Stimulated activated CD8-positive, alpha-beta memory T cell treated with anti-CD3 and anti-CD28 coated beads, Interleukin-15, amount 100 ng/mL, for 48 hours (primary cell): ENCODE measurements at places on chromosomes 5 and 9.

DNA sequence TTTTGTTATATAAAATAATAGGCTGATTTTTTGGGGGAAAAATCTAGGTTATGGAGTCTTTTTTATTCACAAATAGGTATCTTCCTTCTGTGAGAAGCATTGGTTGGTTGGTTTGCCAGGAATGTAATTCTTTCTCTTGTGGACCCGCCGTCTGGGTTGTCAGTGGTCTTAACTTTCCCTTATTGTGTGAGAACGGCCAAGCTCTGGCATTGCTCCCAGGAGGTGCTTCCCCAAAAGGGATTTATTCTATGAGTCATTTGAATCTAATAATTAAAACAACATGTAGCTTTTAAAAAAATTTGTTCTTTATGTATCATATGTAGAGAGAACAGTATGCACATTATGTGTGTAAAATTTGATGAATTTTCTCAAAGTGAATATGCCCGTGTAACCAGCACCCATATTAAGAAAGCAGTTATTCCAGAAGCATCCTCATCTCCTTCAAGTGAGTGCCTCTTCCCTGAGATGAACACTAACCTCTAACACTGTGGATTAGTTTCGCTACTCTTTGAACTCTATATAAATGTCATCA, 114.4 kb downstream of the MAST4 start:
- no peak for DNase-seq

DNA sequence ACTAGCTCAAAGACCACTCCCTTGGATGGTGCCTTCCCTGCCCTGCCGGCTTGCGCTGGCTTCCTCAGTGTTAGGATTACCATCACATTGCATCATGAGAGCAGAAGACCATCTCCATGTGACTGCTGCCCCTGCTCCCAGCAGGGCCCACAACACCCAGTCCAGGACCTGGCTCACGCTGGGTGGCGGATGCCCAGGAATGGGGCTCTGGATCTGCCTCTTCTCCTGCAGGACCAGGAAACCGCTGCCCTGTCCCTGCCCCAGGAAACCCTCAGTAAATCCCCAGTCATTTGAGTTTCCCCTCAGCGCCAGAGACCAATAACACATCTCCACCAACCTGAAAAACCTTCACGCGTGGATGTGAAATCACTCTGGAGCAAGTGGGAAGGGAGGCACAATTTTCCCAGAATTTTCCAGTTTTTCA, 3.3 kb upstream of the RNF44 start:
- no peak for DNase-seq

- DNase-seq: no peak
Observed at GRCh38 chr9:16412740-16413139, 457.7 kb downstream of the BNC2 start.

GRCh38 chr9:84822589-84823233, 153.2 kb downstream of the NTRK2 start:
- DNase-seq: no peak

- DNase-seq: no peak
Observed at GRCh38 chr5:131514316-131515283, 120.4 kb downstream of the RAPGEF6 start.

- no peak for DNase-seq
Observed at GRCh38 chr9:130298662-130299279, 33.2 kb downstream of the HMCN2 start.

DNA sequence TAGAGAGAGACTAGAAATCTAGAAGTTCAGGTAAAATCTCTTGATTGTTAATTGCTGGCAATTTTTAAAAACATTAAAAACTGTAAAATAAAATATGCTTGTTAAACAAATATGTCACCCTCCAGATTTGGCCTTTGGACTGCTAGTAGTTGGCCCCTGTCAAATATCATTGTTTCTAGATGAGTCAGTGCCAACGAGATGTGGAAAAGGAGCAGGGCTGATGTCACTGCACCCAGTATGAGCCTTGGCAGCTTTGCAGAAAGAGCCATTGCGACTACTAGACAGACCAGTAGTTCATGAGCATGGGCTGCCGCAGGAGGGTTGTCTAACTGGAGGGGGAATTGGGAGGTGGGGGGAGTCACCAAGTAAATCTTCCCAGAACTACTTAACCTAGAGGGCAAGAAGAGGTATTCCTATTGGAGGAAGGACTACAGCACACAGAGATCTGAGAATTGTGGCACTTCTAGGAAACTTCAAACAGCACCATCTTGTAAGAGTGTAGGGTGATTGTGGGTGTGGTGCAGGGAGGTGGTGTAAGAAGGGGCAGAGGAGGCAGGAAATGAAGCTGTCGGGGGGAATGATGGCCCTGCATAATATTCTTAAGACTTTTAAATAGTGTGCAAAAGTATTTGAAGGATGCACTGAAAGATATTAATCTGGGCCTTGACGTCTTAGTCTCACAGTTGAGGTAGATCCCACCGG, 7.1 kb upstream of the DOCK2 start:
- DNase-seq: no peak

DNA sequence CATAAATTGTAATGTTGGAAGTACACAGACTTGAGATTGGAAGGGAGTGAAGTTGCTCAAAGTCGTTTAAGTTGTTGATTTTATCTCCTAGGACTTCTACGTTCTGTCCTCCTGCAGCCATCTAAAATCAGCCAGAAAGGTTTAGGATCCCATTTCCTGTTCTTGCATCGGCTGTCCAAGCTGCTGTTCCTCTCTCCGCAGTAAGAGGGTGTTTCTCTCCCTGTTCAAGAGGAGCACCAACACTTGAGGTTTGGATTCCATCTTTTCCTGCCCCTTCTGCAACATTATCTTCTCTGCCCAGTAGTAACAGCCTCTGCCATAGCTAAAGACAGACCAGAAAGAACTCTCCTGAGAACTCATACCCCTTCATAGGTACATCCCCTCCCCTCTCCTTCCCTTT, 373.4 kb downstream of the GADD45G start:
- DNase-seq: no peak

- no peak for DNase-seq
Observed at GRCh38 chr5:106258591-106259125, 1412.1 kb downstream of the EFNA5 start.

- no peak for DNase-seq
Observed at GRCh38 chr5:132499440-132500243, 9.1 kb upstream of the IRF1 start.

DNA sequence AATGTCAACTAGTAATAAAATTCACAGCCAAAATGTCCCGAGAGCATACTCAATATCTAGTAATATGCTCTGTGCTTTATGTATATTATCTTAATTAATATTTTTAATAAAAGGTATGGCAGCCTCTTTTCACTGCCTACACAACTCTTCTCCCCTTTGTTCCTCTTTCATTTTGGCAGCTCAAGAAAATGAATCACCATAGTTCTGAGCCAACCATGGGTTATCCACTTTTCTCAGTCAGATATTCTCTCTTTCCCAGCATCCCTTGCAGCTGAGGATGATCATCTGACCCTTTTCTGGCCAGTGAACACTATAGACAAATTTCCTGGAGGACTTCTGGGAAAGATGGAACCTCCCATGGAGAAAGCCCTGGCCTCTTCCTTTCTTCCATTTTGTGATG, 8.2 kb upstream of the DOCK8 start:
- DNase-seq: no peak

DNA sequence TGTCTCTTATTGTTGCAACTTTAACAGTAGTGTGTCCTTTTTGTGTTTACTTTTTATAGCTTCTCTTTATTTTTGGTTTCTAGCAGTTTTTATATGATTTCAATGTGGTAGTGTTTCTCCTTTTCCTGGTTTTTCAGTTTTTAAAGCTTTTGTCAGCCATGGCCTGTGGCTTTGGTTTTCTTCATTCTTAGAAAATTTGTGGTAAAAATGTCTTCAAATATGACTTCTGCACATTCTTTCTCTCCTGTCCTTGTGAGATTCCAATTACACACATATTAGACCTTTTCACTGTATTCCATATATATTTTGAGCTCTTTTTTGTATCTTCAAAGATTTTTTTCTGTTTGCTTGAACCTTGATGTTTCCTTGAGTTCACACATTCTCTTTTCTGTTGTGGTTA, 180.5 kb downstream of the CNTLN start:
- DNase-seq: no peak

DNA sequence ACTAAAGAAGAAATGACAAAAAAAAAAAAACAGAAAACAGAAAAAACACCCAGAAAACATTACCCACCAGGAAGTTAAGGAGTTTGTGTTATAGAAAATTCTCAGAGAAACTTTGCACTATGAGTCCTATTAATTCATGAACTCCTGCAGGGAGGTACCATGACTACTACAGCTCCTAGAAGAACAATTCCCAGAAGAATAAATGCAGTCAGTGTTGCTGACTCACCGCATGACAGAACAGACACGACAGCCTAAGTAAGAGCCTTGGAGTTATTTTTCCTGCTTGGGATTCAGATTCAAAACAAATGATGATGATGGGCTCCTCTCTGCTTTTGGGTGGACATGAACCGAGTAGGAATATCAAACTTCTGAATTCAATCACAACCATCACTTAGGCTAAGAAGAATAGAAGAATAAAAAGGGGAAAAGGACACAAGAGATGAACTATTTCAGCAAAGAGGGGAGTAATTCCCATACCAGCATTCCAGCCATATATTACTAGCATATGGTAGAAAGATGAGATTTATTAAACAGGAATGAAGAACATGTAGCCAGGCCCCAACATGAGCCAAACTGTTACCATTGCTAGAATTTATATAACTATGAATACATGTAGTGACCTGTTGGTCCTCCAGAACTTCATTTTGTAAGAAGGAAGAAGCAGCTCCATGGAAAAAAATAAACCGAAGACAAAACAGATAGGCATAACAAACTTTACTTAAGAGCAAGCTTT, 209.6 kb upstream of the PDE4D start:
- no peak for DNase-seq

- DNase-seq: no peak
Observed at GRCh38 chr9:108180541-108180940, 675.2 kb downstream of the ACTL7B start.

DNA sequence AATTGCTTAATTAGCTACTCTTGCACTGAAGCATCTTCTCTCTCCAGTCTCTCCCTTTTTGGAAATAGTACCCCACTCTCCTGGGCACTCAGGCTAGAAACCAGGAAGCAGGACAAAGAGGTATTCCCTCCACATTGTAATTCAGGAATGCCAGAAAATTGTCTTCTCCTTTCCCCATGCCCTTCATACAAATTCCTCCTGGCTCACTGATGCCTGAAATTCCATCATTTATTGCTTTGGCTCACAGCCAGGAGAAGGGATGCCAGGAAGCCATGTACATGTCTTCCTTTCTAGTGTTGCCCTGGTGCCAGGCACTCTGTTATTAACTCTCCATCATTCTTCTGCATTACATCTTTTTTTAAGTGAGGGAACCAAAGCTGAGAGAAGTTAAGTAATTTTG, 716.5 kb upstream of the C9orf72 start:
- no peak for DNase-seq

DNA sequence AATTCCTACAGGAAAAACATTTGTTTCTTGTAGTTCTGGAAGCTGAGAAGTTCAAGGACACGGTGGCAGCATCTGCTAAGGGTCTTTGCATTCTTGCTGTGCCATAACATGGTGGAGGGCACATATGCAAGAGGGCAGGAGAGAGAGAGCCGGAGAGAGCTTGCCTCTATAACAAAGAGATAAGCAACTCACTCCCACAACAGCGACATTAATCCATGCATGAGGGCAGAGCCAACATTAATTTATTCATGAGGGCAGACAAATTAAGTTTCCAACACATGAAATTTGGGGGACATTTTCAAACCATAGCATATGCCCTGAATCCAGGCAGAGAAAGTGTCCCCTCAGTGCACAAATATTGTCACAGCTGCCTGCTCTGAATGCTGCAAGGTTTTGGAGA, 4.4 kb upstream of the GTF3C5 start:
- no peak for DNase-seq

GRCh38 chr5:178323961-178324360, 91.4 kb upstream of the PHYKPL start:
- DNase-seq: no peak

DNA sequence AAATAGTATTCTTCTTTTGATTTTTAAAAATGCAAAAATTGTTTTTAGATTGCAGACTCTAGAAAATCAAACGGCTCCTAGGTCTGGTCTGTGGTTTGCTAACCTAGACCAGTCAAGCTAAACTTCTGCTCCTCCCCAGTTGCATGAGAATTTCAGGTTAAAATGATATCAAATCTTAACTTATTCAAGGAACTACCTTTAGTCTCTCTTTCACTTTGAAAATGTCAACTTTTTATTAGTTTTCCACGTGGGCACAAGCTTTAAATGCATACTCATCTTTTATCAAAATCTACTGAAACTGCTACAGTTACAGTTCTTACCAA, 8.8 kb downstream of the CAMK4 start:
- no peak for DNase-seq

GRCh38 chr5:179122411-179123108, 62.4 kb downstream of the ZNF354C start:
- no peak for DNase-seq

DNA sequence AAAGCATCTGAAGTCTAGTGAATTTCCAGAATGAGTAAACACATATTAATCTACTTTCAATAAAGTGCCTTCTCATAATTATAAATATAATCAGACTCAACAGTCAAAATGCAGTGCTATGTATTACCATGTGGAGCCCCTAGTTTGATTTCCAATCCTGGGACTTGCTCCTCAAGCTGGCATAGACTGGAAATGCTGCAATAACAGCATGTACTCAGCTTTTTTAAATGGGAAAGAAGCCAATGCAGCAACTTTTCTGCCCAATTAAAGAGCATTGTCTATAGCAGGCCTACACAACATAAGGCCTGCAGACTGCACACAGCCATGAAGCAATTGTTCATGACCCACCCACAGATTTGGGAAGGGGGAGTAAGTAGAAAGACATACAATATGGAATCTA, 103.2 kb downstream of the NR2F1-AS1 start:
- DNase-seq: no peak

DNA sequence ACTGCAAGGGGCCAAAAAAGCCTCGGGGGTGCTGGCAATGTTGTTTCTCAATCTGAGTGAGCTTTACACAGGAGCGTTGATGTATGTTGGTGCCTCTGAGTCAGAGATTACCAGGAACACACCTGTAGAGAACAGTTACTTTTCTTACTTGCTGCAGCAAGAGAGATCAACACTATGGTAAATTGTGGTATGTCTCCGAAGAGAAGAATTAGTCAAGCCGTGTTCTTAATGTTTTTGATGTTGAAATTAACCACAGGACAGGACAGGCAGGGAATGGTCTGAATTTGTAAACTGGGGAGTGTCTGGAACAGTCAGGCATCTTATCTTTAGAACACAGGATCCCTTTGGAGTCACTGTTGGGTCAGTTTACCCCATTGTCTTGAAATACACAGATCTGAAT, 285.7 kb downstream of the DNAH5 start:
- no peak for DNase-seq

GRCh38 chr9:22379272-22379671, 67.4 kb upstream of the DMRTA1 start:
- no peak for DNase-seq

- DNase-seq: no peak
Observed at GRCh38 chr5:9324348-9325077, 221.4 kb downstream of the SEMA5A start.
